Smooth muscle cell of trachea (primary cell): ENCODE measurements at places on chromosomes 11 and 22. TPM values are rescaled to one million over a fixed set of nuclear protein-coding genes. Genes with fewer than 3 reads are reported as not detected.

The SAA4 gene
- total RNA-seq, result not detected in 2 replicates

The OR2AT4 gene
- total RNA-seq, result not detected in 2 replicates

The LUZP2 gene
- total RNA-seq, result under 0.01 TPM in 1 of 2 replicates, not detected in the other

The MS4A12 gene
- total RNA-seq, result not detected in 2 replicates

The GLYAT gene
- total RNA-seq, result not detected in 2 replicates

The CLTCL1 gene
- total RNA-seq, result 9.1 and 9.6 TPM in 2 replicates

The DGCR6 gene
- total RNA-seq, result 0.15 and 1.5 TPM in 2 replicates

The TIGD3 gene
- total RNA-seq, result under 0.01 TPM in 1 of 2 replicates, not detected in the other

The ZNF214 gene
- total RNA-seq, result 5.1 and 9.9 TPM in 2 replicates

The KDM4E gene
- not detected in 2 replicates for total RNA-seq
